ENCODE measurements at places on chromosomes 12 and 14.

GRCh38 chr12:53160000-53160399, 20.5 kb upstream of the ZNF740 start:
- DNase-seq: no peak

- no peak for DNase-seq
Measured at GRCh38 chr14:76834241-76834661, 8.0 kb downstream of the LRRC74A start.

DNA sequence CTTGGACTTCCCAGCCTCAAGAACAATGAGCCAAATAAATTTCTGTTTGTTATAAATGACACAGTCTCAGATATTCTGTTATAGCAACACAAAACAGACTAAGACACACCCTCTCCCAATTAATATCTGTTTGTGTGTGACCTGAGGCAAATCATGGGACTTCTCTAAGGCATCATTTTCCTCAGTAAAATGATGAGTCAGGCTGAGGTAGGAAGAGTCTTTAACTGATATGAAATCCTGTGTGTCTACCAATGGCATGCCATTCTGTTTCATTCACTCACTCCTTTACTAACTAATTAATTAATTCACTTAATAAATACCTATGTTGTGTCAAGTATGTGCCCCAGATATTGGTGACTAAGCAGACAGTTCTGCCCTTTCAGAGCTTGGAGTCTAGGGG, 258.4 kb upstream of the CRY1 start:
- DNase-seq: no peak

- no peak for DNase-seq
Measured at GRCh38 chr12:49301760-49302159, 6.8 kb downstream of the PRPH start.

- DNase-seq: no peak
Measured at GRCh38 chr12:53115891-53116648, 12.8 kb downstream of the SOAT2 start.

- no peak for DNase-seq
Measured at GRCh38 chr12:22641353-22642053, 16.5 kb downstream of the ETNK1 start.

GRCh38 chr12:32024884-32025592, 65.8 kb downstream of the RESF1 start:
- DNase-seq: no peak

- DNase-seq: no peak
Measured at GRCh38 chr12:104219361-104219892, 3.8 kb downstream of the TXNRD1 start.

DNA sequence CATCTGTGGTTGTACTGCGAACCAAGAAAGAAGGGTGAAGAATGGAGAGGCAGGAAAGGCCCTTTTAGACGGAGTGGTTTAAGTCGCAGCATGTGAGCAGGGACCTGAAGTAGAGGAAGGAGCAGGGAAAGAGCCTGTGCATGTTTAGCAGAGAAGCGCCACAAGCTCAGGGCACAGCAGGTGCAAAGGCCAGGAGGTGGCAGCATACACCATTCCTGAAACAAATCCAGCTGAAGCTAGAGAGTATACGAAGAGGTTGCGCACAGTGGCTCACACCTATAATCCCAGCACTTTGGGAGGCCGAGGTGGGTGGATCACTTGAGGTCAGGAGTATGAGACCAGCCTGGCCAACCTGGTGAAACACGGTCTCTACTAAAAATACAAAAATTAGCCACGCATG, 49.9 kb downstream of the HELB start:
- peak; percentile 21 for DNase-seq

GRCh38 chr14:104908303-104908702, 16.4 kb upstream of the PLD4 start:
- DNase-seq: no peak

DNA sequence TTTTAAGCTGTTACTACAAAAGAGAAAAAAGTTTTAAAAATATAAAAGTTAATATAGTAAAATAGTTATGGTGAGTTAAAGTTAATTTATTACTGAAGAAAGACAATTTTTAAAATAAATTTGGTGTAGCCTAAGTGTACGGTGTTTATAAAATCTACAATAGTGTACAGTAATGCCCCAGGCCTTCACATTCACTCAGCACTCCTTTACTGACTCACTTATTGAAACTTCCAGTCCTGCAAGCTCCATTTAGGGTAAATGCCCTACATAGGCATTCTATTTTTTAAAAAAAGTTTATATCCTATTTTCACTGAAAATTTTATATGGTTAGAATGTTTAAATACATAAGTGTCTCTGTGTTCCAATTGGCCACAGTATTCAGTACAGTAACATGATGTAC, 769.5 kb upstream of the NOVA1 start:
- no peak for DNase-seq

DNA sequence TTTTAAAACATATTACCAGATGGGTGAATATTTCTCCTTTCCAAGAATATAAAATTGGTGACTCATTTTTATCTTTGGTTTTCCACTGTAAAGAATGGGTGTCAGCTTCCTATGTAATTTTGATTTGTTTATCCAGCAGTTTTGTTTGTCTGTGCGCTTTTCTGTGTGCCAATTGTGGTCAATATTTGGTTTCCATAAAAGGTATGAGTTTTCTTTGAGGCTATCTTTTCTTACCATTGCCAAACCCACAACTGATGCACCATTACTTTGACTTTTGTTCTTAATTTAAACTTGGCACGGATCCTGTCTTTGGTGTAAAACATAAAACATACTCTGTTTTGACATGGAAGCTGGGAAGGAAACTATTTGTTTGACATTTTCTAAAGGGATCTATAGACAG, 78.8 kb upstream of the NAV3 start:
- no peak for DNase-seq

GRCh38 chr14:102764220-102764671, 13.0 kb upstream of the TRAF3 start:
- DNase-seq: no peak

DNA sequence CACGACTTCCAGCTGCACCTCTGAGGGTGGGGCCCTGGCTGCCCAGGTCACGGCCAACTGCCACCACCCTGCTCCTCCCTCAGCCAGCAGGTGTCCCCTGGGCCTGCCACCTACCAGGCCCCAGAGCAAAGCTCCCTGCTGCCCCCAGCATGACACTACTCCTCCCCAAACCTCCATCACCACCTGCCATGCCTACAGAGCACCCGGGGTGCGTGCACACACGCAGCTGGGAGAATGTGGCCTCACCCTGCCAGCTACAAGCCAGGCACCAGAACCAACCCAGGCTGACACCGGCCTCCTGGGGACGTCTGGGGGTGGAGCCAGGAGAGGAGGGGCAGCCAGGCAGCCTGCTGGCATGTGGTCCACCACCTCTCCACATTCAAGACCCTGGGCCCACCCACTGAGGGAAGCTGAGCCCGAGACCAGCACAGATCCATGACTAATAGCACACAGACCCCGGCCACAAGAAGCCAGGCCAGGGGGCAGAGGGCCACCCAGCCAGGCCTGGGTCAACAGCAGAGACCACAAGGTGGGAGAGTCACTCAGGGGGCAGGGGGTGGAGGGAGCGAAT, 3.4 kb downstream of the JAG2 start:
- DNase-seq: no peak

DNA sequence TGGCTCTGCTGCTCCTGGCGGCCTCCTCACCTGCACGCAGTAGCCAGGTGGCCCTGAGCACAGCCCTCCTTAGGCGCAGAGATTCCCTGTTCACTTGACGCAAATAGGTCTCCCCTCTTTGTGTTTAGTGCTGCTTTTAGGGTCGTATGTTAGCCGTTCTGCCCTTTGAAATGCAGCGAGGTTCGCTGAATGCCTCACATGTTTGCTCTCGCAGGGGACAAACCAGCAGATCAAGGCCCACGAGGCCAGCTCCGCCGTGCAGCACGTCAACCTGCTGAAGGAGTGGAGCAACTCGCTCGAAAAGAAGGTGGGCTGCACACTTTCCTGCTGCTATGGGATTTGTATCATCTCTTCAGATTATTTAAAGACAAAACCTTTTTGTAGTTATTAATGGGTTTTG, 31.4 kb upstream of the AMN start:
- DNase-seq: no peak

- no peak for DNase-seq
Measured at GRCh38 chr12:102063069-102063468, 1.3 kb upstream of the WASHC3 start.

- no peak for DNase-seq
Measured at GRCh38 chr14:51304438-51304837, 64.4 kb downstream of the TMX1 start.

- no peak for DNase-seq
Measured at GRCh38 chr12:116689979-116690744, 47.7 kb downstream of the SPRING1 start.
